ENCODE measurements at places on chromosomes 3 and 15.

- no peak for DNase-seq
Measured at GRCh38 chr15:78925956-78926743, 18.7 kb downstream of the CTSH start.

- DNase-seq = no peak
Measured at GRCh38 chr15:99978426-99978825, 245.2 kb upstream of the LYSMD4 start.

GRCh38 chr15:66153549-66154415, 99.8 kb downstream of the MEGF11 start:
- DNase-seq = no peak

DNA sequence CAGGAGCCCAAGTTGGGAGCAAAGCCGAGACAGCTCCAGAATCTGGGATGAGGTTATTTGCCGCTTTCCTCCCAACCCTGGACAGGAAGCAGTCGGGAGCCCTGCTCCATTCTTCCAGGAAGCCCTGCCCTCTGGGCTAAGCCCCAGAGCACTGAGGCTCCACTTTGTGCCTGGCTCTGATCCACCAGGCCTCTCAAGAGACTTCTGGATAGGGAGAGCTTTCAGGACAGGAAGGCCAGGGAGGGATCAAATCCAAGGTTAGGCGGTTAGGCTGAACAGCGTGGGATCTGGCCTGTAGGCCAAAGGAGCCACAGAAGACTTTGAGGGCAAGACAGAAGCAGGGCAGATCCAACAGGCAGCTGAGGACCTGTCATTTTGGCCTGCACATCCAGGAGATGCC, 835 bp downstream of the STOML1 start:
- peak; percentile 51 for DNase-seq

GRCh38 chr3:186540835-186541226, 3.3 kb downstream of the CRYGS start:
- no peak for DNase-seq

DNA sequence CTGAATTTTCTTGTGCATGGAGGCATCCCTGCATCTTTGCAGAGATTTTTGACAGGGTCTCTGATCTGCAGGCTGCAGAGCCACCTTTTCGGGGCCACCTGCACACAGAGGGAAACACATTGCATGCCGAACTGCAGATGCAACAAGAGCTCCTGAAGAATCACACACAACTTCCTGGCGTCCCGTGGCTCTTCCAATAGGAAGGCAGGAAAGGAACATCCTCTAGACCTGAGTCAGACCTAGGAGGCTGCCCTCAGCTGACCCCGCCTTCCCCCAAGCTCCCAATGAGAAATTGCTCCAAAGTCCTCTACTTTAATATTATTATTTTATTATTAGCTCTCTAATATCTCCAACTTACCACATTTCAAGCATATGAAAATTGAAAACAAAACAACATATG, 213.2 kb upstream of the ARRDC4 start:
- no peak for DNase-seq

All from fibroblast of skin of scalp (primary cell).